NK-92 treated with Interleukin-12 subunit alpha and Interleukin-12 subunit beta, amount 100 ng/mL, for 24 hours (cell line): ENCODE measurements at places on chromosomes 5 and 9.
A peak's percentile ranks its signal among the peaks of the same experiment; 100 is the strongest.

DNA sequence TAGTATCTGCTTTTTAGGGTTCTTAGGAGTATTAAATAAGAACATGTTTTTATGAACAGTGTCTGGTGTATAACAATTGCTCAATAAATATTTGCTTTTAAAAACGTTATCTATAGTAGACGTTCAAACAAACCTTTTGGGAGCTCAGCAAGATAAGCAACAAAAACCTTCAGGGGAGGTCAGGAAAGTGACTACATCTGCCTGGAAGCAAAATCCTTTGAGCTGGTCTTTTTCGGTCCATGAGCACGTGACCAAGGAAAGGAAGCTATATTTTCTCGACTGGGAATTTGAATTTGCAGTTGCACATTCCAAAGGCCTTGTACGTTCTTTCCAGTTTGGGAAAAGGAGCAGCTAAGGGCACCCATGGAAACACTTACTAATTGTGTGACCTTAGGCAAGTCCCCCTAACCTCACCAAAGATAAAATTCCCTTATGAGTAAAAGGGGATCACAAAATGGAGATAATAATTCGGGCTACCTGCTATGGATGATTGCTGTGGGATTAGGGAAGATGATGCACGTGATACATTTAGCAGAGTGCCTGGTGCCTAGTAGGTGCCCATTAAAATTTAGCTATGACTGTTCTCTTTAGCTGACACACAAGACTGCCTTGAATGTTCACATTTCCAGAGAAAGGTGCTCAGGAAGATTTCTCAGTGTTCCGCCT is 45.4 kb downstream of the PTTG1 start:
- no peak for DNase-seq

DNA sequence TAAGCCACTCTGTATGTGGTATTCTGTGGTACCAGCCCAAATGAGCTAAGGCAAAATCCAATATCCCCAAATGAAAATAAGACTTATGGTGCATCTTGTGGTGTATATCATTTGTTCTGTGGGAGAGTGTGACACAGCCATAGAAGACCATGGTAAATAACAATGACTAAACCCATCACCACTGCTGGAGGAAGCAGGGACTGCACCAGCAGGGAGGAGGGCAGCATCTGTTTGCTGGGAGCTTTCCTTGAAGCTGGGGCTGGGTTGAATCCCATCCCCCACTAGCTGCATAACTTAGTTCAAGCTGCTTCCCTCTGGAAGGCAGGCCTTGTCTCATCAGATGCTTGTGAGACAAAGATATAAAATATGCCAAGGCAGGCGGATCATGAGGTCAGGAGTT is 14.2 kb downstream of the GADD45G start:
- no peak for DNase-seq

GRCh38 chr5:119332978-119333401 is 22.8 kb upstream of the TNFAIP8 start:
- DNase-seq = no peak

- DNase-seq = no peak
These were observed 35.4 kb upstream of the IL17B start for GRCh38 chr5:149414405-149415065.

DNA sequence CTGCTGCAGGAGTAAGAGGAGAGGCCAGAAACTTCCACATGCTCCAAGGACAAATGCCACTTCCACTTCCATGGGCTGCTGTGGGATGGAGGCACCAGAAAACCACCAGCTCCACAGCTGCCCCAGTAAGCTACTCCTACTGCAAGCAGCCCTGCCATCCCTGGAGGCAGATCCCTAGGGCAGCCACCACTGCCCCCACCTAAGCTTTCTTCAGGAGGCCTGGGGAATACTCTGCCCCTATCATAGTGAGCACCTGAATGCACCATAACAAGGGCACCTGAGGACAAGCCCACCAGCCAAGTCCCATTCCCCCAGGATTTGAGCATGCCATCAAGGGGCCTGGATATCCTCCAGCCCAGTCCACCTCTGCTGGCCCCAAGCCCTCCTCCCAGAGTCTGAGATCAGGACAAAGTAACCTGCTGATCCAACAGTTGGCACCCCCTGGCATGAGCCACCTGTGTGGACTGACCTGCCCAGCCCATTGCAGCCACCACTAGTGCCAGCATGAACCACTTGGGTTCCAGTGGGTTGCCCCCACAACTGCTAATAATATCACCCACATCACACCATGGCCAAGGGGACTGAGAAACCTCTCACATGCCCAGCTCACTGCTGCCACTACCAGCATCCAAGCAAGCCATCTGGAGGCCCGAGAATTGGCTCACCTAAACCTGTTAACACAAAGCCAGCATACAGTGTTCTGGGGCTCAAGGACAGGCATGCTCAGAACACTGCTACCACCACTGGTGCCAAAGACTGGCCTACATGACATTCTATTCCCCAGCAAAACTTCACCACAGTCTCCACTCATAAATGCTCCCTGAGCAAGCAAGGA is 480.1 kb downstream of the CDH12 start:
- no peak for DNase-seq

- no peak for DNase-seq
These were observed 26.2 kb downstream of the ANGPTL2 start for GRCh38 chr9:127096208-127096607.

GRCh38 chr9:19387317-19387716 is 7.3 kb upstream of the RPS6 start:
- no peak for DNase-seq

- no peak for DNase-seq
These were observed 8.3 kb upstream of the PTAR1 start for GRCh38 chr9:69768101-69768500.

DNA sequence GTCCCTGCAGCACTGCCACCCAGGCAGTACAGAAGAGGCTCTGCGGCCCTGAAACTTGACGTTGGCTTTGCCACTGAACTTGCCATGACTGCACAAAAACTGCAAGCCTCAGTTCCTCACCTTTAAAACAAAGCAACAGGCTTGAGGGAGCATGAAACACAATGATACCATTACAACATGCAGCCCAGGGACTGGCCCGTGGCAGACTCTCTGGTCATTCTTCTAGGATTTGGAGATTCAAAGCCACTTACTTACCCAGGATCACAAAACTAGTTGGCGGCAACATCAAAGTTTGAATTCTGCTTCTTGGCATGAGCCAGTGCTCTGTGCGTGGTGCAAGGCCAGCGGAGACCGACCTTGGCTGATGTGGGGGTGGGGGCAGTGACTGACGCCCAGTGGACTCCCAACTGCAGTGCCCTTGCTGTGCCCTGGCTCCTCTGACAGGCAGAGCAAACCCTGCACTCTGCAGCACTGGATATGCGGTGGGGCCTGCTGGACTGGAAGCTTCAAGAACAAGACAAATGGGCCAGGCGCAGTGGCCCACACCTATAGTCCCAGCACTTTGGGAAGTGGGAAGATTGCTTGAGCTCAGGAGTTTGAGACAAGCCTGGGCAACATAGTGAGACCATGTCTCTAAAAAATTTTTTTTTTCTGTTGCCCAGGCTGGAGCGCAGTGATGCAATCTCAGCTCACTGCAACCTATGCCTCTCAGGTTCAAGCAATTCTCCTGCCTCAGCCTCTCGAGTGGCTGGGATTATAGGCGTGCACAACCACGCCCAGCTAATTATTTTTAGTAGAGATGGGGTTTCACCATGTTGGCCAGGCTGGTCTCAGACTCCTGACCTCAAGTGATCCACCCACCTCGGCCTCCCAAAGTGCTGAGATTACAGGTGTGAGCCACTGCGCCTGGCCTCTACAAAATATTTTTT is 18.9 kb downstream of the SQSTM1 start:
- DNase-seq = no peak

DNA sequence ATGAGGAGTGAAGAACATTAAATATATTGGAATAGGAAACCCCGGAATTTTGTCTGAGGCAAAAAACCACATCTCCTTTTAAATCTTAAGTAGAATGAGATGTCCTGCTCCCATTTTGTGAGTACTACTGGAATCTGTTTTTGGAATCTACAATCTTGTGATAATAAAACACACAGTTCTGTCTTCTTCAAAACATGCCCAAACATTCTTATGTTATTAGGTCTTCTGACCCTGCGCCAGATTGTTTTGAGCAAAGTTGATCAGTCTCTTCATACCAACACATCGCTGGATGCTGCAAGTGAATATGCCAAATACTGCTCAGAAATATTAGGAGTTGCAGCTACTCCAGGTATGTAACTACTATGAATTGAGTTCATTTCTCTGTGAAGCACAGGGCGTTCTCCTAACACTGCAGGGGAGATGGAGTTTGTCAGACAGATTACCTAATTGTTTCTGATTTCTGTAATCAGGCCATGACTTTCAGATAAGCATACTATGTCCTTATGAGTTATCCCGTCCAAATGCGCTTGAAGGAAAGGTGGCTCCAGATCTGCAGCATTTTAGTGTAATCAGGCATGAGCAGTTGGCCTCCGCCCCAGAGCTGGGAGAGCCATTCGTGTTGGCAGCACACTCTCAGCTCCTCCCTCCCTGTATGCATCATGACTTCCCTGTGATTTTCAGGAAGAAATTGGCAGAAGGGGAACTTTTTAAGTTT is 88.0 kb downstream of the NLN start:
- DNase-seq = no peak

GRCh38 chr5:120882038-120882775 is 418.1 kb downstream of the PRR16 start:
- no peak for DNase-seq

DNA sequence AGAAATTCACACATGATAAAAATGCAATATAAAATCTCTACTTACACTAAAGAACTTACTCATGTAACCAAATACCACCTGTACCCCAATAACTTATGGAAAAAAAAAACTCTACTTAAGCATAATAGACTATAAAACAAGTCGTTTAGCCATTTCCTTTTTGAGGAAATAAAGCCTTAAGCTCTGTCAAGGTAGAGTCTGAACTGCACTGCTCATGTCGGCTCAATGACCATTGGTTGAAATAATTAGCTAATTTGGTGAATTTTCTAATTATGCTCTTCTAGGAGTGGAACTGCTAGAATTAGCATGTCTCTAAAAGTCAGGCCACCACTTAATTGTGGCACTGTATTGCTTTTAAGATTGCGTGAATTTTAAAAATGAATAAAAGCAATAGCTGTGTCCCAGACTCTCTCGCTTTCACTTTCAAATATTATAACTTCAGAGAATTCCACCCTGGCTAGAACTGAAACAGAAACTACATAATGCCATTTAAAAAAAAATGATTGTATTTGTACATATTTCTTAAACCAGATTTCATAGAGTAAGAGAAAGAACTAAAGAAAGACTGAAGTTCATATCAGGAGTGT is 113.0 kb upstream of the PCA3 start:
- DNase-seq = no peak

DNA sequence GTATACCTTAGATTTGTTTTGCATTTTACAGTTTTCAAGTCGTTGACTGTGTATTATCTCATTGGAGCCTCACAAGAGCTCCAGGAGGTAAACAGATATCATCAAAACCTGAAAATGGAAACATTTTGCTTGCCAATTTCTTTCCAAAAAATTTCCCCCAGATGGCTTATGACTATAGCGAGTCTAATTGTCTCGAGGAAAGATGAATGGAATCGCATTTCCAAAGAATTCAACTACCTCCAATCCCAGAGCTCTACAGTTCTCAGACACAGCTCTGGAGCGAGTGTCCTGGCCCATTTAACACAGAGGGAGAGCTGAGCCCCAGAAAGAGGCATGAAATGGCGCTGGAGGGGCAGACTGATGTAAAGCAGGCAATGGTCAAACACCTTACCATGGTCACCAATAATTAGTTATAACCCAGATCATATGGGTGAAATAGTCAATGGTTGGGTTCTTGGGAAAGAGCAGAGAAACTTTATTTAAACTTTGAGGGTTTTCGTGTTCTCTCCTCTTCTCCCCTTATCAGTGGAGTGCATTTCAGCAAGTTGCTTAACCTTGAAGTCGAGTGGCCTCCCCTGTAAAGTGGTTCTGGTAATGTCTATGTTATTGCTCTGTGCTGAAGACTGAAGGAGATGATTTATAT is 168.2 kb downstream of the ZDHHC21 start:
- DNase-seq = no peak

GRCh38 chr5:129905473-129906176 is 1.4 kb downstream of the CHSY3 start:
- no peak for DNase-seq

- DNase-seq = no peak
These were observed 347.5 kb downstream of the ZSWIM6 start for GRCh38 chr5:61679562-61679961.

- peak; percentile 58 for DNase-seq
These were observed 389.6 kb downstream of the SEMA5A start for GRCh38 chr5:9156282-9156681.

- DNase-seq = no peak
These were observed 303.4 kb downstream of the ADGRV1 start for GRCh38 chr5:90861843-90862586.

GRCh38 chr9:18379073-18379811 is 94.7 kb upstream of the ADAMTSL1 start:
- DNase-seq = no peak

DNA sequence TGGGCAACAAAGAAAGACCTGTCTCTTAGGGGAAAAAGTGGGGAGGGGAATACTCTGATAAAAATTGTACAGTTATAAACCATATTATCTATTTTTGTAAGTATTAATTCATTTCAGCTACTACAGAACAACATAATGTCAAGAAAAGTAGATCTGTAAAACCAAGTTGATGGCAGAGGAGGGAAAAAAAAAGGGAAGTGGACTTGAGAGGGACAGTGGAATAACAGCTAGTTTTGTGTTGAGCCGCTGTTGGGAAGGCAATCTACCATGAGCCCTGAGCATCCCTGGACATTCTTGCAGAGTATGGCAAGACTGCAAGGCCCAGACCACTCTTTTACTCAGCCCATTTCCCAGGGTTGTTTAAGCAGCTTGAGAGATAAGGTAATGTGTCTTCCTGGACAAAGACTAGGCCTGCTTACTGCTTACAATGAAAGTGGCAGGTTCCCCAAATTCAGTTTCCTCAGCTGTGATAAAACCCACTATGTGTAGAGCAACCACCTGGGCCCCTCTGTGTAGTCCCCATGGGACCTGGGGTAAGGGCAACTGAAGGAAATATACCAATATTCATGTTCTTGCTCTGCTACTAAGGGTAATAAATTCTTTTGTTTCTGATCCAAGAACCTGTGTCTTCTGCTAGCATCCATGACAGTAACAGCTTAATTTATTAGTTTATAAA is 25.0 kb downstream of the CEP120 start:
- no peak for DNase-seq

DNA sequence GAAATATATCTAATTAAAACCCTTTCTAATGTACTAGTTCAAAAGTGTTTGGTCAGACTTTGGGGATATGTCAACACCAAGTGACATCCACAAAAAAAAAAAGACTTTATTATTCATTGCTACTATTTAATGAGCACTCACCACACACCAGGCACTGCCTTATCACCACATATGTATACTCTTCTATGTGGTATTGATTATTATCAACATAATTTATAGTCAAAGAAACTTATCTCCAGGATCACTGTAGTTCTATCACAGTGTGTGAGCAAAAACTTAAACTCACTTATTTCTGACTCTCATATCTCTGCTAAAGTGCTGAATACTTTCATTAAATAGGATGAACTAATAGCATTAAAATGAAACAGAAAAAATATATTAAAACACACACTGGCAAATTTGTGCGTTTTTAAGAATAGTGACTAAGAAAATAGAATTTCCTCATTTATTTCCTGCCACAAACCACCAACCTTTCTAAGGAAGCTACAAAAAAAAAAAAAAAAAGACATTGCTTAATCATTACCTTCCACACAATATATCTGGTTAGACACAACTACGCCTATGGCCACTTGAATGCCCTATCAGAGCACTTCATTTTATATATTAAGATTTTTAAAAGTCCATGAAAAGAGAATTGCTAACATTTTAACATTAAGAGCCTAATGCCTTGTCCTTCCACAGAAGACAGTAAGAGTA is 12.8 kb downstream of the SLCO4C1 start:
- no peak for DNase-seq
